ENCODE measurements at places on chromosomes 5 and 9. TPM values are rescaled to one million over a fixed set of nuclear protein-coding genes. Genes with fewer than 3 reads are reported as not detected.

PPIC gene
- 1.7 TPM for total RNA-seq

- DNase-seq: no peak
These were observed 498 bp downstream of the HAUS6 start for GRCh38 chr9:19102181-19102630.

SLC34A1 gene
- total RNA-seq: 0.16 TPM

UNC5A gene
- total RNA-seq: 0.70 TPM

- no peak for DNase-seq
These were observed 65.2 kb upstream of the MAP1B start for GRCh38 chr5:72042097-72042496.

GRCh38 chr9:93028448-93029006 is 30.0 kb upstream of the SUSD3 start:
- no peak for DNase-seq

- no peak for DNase-seq
These were observed 221.3 kb upstream of the TAS2R1 start for GRCh38 chr5:9851458-9851857.

GRCh38 chr9:86585422-86586143 is 231.4 kb upstream of the TUT7 start:
- DNase-seq: no peak

DNA sequence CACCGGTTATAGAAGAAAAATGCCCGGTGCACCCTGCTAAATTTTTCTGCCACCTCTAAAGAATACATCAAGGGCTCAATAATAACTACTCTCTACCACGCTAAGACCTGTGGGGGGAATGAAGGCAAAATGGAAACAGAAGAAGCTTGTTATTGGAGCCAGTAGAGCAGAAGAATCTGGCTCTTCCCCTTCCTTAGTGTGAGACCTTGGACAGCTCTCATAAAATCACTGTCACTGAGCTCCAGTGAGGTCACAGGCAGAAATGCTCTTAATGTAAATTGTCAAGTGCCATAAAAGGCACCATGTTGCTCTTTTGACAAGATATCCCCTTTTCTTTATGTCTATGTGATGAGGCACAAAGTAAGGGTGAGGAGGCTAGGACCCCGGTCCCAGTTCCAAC is 74.4 kb downstream of the ASTN2 start:
- DNase-seq: no peak

GRCh38 chr9:2367970-2368369 is 253.6 kb upstream of the VLDLR start:
- no peak for DNase-seq

KIF4B gene
- total RNA-seq: not detected

DNA sequence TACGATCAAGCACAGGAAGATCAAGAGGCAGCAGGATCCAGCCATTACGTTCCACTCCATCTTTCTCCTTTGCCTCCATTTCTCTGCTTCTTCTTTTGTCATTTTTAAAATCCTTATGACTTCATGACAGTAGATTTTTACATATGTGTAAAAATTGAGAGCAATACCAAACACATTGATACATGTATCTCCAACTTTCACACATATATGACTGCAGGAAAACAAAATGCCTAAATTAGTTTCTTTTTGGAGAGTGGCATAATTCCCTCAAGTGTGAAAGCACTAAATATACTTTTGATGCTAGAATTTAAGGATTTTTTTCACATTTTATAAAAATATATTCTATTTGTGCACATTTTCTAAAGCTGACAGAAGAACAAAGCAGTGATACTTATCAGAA is 8.6 kb upstream of the ZNF608 start:
- DNase-seq: no peak

DNA sequence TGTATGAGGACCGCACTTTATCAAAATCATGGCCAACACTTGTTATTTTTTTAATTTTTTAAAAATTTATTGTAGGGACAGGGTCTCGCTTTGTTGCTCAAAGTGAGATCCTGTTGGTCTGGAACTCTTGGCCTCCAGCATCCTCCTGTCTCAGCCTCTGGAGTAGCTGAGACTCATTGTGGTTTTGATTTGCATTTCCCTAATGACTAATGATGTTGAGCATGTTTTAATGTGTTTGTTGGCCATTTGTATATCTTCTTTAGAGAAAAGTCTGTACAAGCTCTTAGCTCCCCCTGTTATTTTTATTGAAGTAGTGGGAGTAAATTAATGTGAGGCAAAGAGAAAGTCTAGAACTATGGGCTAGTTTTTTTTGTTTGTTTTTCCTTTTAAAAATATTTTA is 1.6 kb upstream of the RPS6 start:
- no peak for DNase-seq

GTF2H2 gene
- 42.0 TPM for total RNA-seq

- DNase-seq: no peak
These were observed 190.9 kb downstream of the HINT1 start for GRCh38 chr5:130974021-130974683.

ASTN2 gene
- 5.9 TPM for total RNA-seq

DNA sequence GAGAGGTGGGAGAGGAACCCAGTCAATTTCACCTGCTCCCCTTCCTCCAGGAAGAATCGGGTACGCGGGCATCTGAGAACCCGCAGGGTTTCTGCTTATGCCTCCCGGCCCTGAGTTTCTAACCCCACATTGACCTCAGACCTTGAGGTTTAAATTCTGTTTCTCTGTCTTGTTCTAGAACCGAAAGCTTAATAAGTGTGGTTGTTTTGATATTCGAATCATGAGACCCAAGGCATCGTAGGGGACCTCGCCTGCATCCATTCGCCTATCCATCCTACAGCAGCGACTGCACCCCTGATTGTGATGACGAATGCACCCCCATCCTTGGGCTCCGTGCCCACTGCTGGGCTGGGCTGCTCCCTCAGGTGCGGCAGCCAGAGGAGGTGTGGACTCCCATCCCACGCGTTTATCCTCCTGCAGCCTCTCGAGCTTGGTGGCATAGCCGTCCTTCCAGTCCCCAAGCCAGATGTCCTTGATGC is 80.8 kb upstream of the IER5L start:
- no peak for DNase-seq

- no peak for DNase-seq
These were observed 89.0 kb upstream of the NR4A3 start for GRCh38 chr9:99732715-99733114.

DNA sequence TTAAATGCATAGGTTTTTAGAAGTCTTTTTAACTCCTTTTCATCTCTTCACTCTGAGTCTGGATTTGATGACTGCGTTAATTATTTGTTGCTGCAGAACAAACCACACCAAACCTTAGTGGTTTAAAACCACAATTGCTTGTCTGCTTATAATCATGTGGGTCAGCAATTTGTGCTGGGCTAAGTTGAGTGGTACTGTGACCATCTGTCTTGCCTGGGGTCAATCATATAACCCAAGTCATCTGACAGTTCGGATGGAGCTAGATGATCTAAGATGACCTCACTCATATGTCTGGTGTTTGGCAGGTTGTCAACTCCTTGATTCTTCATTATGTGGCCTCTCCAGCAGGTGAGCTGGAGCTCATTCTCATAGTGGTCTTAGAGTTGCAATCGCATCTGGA is 219.1 kb upstream of the ELAVL2 start:
- DNase-seq: no peak

- no peak for DNase-seq
These were observed 12.4 kb downstream of the CEL start for GRCh38 chr9:133074111-133074651.

GRCh38 chr5:133423618-133424282 is 188.6 kb downstream of the FSTL4 start:
- DNase-seq: peak; percentile 85

DNA sequence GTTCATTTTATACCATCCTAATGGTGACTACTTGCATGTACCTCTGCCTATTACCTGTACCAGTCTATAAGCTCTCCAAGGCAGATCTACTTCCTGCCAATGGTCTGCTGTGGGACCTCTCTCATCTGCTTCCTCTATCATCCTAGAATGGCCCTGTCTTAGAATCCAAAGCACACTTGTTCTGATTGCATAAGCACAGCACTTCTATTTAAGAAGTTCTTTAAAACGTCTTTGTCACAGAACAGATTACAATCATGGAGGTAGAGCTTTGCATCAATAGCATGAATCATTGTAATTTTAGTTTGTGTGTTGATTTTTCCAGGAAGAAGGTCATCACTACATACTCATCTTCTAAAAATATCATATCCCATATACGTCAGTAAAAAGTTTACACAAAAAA is 131.8 kb upstream of the ACOT12 start:
- no peak for DNase-seq

DNA sequence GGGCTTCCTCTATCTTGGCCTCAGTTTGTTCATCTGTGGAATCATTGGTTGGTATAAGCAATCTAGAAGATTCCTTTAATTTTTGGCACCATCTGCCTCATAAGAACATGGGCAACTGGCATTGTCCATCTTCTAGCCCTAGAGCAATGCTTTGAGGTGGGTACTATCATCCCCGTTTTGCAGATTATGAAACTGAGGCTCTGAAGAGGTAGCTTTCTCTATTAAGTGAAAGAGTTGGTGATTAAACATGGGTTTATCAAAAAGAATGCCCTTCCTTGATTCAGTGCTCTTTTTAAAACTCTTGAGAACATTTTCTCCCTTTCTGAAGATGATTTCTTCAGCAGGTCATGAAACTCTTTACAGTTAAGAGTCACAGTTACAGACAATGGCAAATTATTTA is 42.4 kb upstream of the TGFBR1 start:
- no peak for DNase-seq

DNA sequence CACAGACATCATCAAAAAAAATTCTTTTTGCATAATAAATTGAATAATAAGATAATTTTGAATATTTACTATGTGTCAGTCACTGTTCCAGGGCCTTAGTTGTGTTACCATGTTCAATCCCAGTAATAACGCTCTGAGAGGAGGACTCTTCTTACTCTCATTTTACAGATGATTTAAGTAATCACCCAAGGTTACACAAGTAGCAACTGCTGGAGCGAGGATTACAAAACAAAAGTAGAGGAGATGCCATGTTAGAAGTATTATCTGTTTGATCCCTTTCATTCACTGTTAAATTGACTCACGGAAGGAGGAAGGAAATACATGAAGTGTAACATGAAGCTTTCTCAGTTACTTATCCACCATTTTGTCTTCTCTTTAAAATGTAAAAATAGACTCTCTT is 412.8 kb downstream of the NFIB start:
- no peak for DNase-seq

DNA sequence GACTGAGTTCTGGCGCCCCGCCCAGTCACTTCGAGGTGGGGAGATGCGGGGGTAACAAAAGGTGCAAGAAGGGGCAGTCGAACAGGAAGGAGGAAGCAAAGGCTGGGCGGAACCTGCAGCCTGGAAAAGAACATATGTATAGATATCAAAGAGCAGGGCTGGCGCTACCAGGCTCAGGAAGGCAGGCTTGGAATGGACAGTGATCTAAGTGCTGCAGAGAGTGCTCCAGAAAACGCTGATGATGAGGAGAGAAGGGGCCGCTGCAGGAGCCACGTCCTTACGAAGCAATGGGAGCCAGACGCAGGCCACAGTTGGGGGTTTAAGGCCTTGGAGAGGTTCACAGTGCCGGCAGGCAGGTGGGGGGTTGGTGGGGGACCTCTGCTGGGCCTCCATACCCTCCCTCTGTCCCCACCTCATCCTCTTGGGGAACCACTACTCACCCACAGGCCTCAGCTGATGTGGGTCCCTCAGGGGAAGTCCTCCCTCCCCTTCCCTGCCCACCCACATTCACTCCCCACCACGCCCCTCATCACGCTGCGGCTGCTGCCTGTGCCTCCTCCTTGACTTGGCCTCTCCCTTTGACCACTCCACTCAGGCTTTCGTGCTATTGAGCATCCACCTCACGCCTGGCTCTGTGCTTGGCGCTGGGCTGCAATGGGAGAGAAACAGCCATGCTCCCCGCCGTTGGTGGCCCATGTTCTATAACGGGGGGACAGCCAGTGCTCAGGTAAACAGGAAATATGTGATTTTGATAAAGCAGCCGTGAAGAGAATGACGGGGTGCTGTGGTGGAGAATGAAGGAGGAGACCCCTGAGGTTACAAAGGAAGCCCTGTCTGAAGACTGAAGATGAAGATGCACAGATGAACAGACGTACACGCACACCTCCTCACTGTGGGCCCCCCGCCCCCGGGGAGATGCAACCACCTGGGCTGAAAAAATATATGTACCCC is 40.5 kb upstream of the RPL26L1 start:
- no peak for DNase-seq

- no peak for DNase-seq
These were observed 581.4 kb downstream of the RAB3C start for GRCh38 chr5:59164041-59164830.

ABLIM3 gene
- total RNA-seq: 2.4 TPM

GRCh38 chr5:154820383-154820782 is 30.0 kb downstream of the FAXDC2 start:
- DNase-seq: no peak

- DNase-seq: no peak
These were observed 65.1 kb upstream of the IL33 start for GRCh38 chr9:6150483-6150882.

DNA sequence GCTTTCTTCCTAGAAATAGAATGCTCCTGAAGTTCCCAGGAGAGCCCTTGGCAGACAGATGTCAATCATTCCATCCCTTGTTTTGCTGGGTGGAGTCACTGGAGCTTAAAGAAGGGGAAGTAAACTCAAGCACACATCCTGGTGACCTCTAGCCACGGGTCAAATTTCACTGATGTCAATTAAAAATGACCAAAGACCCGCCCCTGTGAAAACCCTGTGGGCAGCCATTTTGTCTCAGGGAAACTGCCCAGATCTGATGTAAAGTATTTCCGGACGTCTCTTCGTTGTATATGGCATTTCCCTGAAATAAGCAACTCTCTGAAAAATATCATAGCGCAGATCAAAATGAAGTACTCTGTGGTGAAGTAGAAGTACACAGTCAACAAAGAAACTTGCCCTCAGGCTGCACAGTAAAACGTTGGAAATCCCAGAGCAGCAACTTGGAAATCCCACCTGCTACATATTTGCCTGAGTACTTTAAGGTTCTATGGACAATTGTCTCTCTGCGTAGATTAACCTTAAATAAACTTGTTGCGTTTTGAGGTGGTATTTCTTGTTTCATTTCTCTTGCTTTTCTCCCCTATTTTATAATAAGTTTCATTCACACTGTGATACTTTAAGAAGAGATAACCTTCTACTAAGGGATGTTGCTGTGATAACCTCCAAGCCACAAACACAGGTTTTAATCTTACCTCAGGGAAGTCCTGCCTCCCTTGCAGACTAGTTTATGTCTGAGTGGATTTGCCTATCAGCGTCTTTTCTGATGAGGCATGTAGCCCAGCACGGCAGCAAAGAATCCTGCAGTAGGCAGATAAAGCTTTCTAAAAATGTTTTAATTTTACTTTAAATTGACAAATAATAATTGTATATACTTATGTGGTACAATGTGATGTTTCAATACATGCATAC is 60.9 kb upstream of the PIP5K1B start:
- DNase-seq: no peak

MRPL50 gene
- total RNA-seq: 18.6 TPM

- no peak for DNase-seq
These were observed 40.1 kb downstream of the ALG2 start for GRCh38 chr9:99181621-99182020.

DNA sequence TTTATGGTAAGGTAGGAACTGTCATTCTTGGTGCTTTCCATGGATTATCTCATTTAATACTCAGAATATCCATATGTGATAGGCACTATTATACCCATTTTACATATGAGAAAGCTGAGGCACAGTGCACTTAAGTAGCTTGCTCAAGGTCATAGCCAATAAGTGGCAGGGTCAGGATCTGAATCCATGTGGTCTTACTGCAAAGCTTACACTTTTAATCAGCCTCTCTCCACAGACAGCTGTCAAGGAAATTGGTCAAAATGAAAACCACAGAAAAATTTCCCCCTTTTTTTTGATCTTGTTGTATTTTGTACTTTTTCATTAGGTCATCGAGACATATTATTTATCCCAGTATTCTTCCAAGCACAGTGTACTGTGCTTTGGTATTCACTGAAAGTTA is 78.5 kb downstream of the ERCC6L2 start:
- DNase-seq: no peak

Data from neural crest cell (in vitro differentiated cells).